ENCODE measurements at places on chromosomes 1 and 21.

- DNase-seq, result no peak
Observed at GRCh38 chr1:172602706-172603105, 56.2 kb upstream of the FASLG start.

GRCh38 chr1:235019471-235019870 lies 109.2 kb downstream of the TOMM20 start:
- no peak for DNase-seq

DNA sequence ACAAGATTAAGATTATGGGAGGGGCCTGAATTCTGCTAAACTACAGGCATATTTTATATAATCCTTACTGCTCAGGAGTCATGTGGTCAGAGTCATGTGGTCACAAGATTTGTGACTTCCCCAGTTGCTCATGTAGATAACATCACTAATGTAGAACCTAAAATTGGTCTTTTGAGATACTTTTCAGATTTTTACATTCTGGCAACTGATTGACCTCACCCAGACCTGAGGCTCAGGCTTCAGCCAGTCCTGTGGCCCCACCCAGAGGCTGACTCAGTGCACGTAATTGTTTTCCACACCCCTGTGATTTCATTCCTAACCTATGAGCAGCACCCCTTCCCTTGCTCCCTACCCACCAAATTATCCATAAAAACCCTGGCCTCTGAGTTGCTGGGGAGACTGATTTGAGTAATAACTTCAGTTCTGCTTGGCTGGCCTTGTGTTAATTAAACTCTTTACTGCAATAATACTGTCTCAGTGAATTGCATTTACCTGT lies 41.7 kb upstream of the ZNF326 start:
- DNase-seq, result no peak

DNA sequence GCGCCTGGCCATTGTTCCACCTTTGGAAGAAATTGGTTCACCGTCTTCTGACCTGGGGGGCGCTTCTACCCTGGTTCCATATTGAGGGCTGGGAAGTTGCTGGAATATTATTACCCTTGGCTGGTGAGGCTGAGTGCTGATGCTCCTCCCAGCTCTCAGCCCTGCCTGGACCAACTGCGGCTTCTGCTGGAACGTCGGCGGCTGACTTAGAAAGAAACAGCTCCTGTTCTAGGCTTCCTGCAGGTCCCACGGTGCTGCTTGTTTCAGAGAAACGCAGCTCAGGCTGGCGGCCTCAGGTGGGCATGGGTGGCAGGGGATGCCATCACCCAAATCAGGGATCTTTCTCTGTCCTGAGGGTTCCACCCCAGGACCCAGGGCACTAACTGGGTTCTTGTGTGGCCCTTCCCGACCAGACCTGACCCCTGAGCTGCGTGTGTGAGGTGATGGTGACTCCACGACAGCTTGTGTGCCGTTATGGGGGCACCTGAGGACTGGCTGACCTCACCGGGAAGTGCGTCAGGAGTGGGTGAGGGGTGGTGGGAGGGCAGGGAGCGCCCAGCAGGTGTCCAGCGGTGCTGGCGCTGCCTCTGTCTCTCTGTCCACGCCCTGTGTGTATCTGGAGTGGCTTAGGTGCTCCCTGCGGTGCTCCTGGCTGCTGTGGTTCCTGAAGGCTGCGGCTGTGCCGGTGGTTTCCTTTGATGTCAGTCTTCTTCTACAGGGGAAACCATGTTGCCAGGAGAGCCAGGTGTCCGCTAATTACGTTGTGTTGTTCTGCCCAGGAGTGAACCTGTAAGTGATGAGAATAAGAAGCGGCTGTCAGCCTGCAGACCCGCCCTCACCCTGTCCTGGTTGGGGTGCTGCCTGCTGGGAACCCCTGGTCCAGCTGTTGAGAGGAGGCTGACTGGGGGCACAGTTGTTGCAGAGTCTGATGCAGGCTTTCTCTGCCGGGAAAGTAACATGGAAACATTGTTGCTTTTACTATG lies 8.9 kb downstream of the SKI start:
- no peak for DNase-seq

DNA sequence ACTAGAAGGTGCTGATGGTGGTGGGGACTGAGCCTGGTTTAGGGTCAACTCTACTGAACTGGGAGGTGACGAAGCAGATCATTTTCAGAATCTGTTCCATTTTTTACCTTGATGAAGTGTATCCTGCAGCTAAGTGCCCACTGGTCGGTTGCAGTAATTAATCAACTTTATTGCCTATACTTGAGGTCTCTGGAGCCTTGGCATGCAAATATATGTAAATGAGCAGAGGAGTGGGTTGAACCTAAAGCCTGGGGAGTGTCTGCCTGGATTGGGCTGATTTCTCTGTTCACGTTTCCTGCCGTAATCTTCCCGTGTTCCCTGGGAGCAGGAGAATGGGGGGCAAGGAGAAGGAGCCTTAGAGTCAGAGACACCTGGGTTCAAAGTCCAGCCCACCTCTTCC lies 286.8 kb downstream of the PTPRU start:
- DNase-seq, result no peak

DNA sequence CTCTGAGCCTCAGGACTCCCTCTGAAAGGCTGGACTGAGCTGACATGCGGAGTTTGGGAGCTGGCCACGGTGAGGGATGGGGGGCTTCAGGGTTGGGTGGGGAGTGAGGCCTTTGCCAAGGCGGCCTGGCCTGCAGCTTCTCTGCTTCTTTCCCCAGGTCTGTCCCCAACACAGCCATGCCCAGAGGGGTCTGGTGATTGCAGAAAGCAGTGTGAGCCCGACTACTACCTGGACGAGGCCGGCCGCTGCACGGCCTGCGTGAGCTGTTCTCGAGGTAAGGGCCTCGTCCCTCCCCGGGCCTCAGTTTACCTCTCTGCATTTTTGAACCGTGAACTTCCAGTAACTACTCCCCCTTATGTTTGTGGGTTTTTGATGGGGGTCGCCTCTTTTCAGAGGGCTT lies 48.6 kb downstream of the TNFRSF8 start:
- DNase-seq, result no peak

DNA sequence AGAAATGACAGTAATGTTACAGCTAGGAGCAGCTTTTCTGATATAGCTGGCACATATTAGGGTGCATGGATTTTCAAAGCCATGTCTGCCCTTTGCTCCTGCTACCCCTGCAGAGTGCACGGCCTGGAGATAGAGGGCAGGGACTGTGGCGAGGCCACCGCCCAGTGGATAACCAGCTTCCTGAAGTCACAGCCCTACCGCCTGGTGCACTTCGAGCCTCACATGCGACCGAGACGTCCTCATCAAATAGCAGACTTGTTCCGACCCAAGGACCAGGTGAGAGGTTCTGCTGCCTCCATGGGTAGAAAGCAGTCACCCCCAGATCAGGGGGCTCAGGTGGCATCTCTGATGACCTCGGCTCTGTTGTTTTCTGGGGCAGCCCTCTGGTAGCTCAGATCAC lies 9.8 kb downstream of the MTARC1 start:
- DNase-seq, result no peak

DNA sequence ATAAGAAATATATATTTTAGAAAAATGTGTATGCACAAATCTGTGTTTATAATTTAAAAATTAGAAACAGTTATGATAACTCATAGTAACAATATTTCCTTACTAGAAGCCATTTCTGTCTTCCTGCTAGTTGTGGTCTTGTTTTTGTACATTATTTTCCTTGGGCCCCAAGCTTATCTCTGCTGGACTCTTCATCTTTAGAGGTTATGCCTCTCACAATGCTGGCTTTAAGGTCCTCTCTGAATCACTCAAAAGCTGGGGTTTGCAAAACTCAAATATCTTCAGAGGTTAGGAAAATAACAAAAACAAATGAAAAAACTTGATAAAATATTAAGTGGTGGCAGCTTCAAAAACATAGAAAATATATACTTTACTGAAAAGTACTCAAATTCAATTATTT lies 133.8 kb downstream of the PTPRC start:
- DNase-seq, result no peak

- DNase-seq, result no peak
Observed at GRCh38 chr1:202268817-202269216, 72.9 kb downstream of the UBE2T start.

DNA sequence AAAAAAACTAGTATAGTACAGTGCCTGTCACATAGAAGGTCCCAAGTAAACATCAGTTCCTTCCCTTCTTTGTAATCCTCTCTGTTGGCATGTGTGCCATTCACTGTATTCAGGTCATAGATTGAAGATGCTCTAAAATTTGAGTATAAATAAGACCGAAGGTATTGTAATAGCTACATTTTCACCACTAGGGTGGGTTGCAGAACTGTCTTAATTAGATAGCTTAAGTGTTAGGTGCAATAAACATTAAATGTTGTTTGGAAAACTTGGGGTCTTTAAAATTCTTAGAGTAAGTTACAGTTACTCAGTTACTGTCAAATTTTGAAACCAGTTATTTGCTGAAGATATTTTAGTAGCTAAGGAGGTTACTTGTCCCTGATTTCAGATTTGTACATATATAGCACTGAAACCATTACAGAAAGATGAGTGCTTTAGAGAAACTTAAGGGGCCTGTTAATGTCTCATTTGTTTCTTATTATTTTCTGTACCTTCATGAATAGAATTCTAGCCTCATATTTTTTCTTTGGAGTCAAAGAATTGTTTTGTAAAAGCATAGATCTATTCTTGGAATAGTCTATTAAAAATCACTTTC lies 24.3 kb downstream of the PER3 start:
- no peak for DNase-seq

DNA sequence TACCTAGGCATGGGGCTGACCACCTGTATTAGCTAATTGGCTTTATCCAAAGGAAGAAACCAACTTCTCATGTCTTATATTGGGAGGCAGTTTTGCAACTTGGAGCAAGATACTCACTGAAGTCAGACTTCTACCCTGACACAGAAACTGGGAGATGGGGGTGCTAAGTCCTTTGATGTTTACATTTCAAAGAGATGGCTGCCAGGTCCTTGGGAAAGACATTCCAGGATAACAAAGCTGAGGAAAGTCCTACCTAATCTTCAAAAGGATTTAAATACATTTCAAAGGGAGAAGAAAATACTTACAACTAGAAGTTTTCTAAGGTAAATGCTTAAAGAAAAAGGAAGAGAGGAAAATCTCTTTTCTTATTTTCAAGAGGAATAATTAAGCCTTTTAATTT lies 62.1 kb downstream of the FH start:
- no peak for DNase-seq

DNA sequence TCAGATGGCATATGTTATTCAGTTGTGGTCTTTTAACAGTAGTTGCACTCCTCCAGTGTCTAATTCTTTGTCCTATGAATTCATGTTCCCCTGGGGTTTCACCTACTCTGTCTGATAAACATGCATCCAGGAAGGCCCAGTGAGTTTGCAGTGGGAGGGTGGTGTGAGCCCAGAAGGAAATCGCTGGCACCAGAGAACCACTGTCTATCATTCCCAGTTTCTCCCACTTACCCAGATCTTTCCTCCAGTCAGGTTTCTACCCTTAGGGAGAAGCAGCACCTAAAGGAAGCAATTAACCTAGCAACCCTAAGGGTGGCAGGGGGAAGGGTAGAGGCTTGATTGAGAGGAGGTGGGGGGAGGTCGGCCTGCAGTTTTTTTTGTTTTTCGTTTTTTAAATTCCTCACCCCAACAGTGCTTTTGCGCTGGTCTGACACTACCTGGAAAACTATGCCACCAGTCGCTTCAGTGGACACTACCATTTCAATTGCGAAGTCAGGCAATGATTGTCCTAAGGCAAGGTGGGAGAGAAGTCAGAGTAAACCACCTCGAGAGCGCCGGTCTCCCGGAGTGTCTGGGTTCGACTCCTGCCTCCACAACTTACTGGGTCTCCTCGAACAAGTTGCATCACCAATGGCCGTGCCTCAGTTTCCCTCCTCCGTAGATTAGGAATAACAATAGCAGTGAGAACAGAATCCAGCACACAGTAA lies 766 bp upstream of the SLC44A3 start:
- no peak for DNase-seq

- DNase-seq, result no peak
Observed at GRCh38 chr1:241424480-241424971, 67.5 kb upstream of the RGS7 start.

GRCh38 chr1:19325368-19325957 lies 13.3 kb downstream of the SLC66A1 start:
- no peak for DNase-seq

DNA sequence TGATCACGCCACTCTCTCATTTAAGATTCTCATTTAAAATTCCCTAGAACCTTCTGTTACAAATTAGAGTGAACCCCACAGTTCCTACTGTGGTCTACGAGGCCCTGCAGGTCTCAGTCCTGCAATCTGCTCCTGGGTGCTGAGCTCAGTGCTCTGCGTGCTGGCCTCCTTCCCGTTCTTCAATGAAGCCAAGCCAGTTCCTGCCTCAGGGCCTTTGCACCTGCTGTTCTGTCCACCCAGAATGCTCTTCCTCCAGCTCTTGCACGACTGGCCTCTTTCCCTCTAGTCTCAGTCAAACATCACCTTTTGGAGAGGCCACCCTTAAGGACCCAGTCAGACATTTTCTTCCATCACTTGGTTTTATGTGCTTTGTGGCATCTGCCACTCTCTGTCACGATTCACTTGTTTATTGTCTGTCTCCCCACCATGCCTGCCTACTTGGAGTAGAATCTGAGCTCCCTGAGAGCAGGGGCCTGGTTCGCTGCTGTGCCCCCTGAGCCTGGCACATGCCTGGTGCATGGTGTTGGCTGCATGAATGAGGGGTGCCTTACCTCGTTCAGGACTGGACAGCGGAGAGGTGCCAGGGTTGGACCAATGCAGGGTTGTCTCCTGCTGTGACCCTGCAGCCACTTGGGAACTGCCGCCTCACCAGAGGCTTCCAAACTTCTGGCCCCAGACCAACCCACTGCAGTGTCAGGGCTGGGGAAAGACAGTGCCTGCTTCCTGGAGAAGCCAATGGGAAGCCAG lies 9.7 kb upstream of the H6PD start:
- no peak for DNase-seq

- DNase-seq, result no peak
Observed at GRCh38 chr1:77673716-77674355, 8.6 kb downstream of the ZZZ3 start.

DNA sequence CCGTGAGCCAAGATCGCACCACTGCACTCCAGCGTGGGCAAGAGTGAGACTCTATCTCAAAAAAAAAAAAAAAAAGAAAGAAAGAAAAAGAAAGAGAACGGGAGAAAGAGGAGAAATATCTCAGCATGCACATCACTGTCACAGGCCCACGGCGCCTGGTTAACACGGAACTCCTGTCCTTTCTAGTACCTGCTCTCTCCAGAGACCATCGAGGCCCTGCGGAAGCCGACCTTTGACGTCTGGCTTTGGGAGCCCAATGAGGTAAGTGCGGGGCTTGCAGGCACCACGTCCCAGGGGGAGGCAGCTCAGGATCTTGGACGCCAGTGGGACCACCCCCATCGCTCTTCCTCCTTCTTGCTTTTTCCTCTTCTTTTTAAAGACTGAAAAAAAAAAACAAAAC lies 100.4 kb downstream of the PDE9A start:
- no peak for DNase-seq

- DNase-seq, result no peak
Observed at GRCh38 chr1:31712630-31713029, 8.8 kb upstream of the COL16A1 start.

DNA sequence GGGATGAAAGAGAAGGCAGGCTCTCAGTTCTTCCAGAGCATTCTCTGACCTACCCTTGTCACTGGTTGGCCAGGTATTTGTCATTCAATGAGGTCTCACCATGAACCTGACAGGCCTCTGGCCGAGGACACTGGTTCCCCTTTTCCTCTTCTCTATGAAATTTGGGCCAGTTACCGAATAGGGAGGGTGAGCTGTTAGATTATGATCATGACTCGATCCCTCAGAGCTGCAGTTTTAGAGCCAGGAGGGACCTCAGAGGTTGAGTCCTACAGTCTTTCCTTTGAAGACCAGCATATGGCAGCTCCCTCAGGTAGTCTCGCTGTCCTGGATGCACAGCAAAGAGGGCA lies 29.5 kb upstream of the CLSTN1 start:
- DNase-seq, result no peak

Measured in activated CD4-positive, alpha-beta T cell treated with anti-CD3 and anti-CD28 coated beads for 24 hours (primary cell).